Thoracic aorta endothelial cell (primary cell): ENCODE measurements at places on chromosomes 6 and 20. TPM values are rescaled to one million over a fixed set of nuclear protein-coding genes. Genes with fewer than 3 reads are reported as not detected.

HFE gene
- total RNA-seq, result 2.9 and 5.4 TPM in 2 replicates

STMND1 gene
- not detected in 2 replicates for total RNA-seq

WFDC2 gene
- not detected in 2 replicates for total RNA-seq

ACSS1 gene
- total RNA-seq, result 7.5 and 9.8 TPM in 2 replicates

TTLL9 gene
- not detected in 2 replicates for total RNA-seq

SAMD5 gene
- total RNA-seq, result 2.0 and 3.6 TPM in 2 replicates

TINAG gene
- total RNA-seq, result not detected in 2 replicates

MEP1A gene
- not detected in 2 replicates for total RNA-seq

PTGIS gene
- total RNA-seq, result 1.1 and 1.3 TPM in 2 replicates

TSPO2 gene
- not detected in 2 replicates for total RNA-seq

RAE1 gene
- 45.1 and 65.4 TPM in 2 replicates for total RNA-seq

TSBP1 gene
- not detected in 2 replicates for total RNA-seq

GPRC6A gene
- not detected in 2 replicates for total RNA-seq

IMPG1 gene
- not detected in 2 replicates for total RNA-seq

KCNK15 gene
- total RNA-seq, result 0.07 TPM in 1 of 2 replicates, not detected in the other

INSM1 gene
- not detected in 2 replicates for total RNA-seq

OR2H2 gene
- not detected in 2 replicates for total RNA-seq

ATAT1 gene
- 6.0 and 6.5 TPM in 2 replicates for total RNA-seq

MYO6 gene
- 54.6 and 55.5 TPM in 2 replicates for total RNA-seq

BPIFB1 gene
- not detected in 2 replicates for total RNA-seq
